Stimulated activated CD4-positive, alpha-beta T cell treated with anti-CD3 and anti-CD28 coated beads, Interleukin-1b, Interleukin-23, amount 100 ng/mL, for 4 hours (primary cell): ENCODE measurements at places on chromosomes 11 and 22.

DNA sequence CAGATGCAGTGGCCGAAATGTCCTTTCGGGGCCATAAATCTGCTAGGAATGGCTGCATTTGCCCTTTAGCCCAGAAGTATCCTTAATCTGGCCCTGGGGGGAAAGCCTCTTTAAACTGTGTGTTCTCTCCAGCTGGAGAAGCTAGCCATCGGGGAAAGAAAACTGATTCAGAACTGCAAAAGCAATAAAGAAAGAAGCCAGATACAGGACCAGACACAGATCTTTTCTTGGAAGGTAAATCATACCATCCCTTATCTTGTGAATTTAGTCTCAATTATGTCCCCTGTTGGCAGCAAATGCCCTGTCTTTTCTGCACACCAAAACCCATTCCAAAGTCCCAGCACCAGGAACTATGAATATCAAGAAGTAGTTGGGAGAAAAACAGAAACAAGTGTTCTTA is 25.6 kb downstream of the PC start:
- DNase-seq = no peak

GRCh38 chr11:15483205-15483604 is 368.5 kb downstream of the INSC start:
- no peak for DNase-seq

DNA sequence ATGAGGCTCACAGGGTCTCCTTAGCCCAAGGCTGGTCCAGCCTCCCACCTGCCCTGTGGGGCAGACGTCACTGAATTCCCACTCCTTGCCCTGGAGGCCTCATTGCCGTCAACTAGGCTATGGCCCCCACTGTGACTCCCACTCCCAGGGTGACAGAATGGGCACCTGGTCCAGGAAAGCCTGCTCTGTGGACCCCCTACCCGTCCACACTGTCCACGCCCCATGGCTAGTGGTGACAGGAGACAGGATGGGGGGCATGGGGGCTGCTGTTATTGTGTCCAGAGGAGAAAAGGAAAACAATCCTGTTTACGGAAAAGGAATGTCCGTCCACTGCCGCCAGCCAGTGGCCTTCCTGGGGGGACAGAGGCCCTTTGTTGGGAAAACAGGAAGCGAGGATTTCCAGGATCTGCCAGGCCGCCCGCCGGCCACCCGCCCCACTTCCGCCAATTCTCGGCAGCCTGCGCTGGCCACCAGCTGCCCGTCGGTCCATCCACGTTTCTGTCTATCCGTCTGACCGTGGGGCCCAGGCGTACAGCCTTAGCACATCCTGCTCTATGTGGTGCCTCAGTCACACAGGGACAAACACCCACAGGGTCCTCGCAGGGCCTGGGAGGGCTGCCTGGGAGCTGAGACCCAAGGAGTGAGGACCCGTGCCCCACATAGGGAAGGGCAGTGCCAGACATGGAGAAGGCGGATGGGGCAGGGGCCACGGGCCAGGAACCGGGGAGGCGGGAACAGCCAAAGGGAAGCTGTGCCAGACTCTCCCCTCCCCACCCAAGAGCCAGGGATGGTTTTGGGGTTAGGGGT is 19.5 kb downstream of the CRELD2 start:
- DNase-seq = no peak

- peak; percentile 35 for DNase-seq
These were observed 43.2 kb upstream of the VPREB1 start for GRCh38 chr22:22201185-22201929.

DNA sequence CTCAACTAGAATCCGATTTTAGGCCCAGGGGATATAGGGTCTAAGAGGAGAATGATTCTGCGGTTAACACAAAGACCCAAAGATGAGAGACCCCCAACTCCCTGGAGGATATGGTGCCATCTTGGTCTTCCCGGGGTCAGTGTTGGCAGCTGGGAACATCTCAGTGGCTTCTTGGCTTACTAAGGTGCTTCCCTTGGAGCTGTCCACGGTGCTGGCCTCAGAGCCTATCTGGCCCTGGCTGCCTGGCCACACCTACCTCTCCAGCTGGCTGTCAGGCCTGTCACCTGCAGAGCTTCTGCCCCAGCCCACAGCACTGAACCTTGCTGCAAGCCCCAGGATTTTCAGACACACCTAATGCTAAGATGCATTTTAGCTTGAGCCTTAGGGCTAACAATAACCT is 70.7 kb upstream of the THY1 start:
- DNase-seq = no peak

GRCh38 chr11:71055925-71056324 is 196.5 kb downstream of the SHANK2 start:
- no peak for DNase-seq

DNA sequence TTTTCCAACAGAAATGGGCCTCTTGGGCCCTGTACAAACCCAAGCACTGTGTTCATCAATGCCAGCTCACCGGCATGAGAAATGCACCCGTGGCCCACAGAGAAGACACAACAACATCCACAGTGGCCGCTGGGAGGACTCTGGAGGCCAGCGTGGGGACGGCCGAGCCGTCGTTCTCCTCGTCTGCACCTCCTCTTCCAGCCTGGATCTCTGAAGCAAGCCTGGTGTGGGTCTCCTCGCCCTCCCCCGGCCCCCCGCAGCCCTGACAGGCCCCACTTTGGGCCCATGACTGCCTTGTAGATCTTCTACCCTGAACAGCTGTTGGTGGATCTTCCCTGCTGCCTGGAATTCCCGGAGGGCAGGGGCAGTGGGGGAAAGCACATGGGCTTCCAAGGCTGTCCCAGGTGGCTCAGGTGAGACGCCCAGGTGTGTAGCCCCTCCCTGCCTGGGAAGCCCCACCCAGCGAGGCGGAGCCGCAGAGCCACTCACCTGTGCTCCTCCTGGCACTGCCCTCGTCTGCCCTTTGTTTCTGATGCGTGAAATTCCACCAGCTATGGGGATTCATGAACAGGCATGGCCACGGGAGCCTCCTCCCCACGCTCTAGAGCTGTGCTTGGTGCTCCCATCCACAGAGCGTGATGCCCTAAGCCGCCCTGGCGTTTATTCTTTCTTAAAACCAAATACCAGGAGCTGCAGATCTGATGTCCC is 225.9 kb downstream of the BRD1 start:
- no peak for DNase-seq

DNA sequence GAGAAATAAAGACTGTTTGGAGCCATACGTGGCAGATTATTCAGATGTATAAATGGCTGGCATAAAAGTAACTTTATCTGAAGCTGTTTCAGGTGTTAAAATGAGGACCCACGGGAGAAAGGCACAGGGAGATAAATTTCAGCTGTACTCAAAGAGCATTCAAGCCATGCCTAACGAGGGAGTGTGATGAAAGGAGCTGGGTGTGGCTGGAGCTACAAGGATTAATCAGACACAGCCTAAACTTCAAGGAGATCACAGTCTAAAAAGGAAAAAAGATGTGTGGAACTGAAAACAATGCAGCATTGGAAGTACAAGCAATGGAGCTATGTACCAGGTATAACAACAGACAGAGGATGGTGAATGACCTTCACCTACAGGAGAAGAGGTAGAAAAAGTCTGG is 120.8 kb upstream of the APOA1 start:
- no peak for DNase-seq

GRCh38 chr11:111836721-111837120 is 34.7 kb downstream of the ALG9 start:
- DNase-seq = no peak

DNA sequence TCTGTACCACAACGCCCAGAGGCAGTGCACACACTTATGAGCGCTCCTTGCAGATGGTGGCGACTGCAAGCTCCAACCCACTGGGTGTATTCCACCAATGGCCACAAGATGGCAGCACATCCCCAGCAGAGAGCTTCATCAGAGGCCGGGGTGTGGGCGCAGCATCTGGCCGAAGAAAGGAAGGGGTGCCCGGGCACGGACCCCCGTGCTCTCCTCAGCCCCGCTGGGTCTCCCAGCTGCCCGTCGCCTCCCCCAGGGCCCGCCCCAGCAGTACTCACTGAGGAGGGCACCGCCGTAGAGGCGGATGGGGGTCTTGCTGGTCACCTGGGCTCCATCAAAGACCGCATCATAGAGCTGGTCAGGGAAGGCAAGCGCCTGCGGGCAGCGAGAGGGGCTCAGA is 14.2 kb downstream of the TP53I11 start:
- peak; percentile 76 for DNase-seq

DNA sequence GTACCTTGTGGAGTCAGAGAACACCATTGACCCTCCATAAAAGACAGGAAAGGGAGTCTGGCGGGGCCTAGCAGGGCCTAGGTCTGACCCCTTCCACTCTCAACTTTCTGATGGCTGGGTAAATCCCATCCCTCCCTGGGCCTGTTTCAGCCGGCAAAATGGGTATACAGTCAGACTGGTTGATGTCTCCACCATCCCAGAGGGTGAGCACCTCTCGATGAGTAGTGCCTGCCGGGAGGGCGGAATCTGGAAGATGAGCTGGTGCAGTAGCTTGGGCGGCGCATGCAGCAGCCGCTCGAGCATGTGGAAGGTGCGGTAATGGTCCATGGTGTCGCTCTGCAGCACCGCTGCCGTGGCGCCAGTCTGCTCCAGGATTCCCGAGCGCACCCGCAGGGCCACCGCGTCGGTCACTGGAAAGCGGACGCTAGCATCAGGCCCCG is 528 bp downstream of the FIBP start:
- no peak for DNase-seq

GRCh38 chr11:32447252-32447651 is 11.9 kb upstream of the WT1 start:
- no peak for DNase-seq

DNA sequence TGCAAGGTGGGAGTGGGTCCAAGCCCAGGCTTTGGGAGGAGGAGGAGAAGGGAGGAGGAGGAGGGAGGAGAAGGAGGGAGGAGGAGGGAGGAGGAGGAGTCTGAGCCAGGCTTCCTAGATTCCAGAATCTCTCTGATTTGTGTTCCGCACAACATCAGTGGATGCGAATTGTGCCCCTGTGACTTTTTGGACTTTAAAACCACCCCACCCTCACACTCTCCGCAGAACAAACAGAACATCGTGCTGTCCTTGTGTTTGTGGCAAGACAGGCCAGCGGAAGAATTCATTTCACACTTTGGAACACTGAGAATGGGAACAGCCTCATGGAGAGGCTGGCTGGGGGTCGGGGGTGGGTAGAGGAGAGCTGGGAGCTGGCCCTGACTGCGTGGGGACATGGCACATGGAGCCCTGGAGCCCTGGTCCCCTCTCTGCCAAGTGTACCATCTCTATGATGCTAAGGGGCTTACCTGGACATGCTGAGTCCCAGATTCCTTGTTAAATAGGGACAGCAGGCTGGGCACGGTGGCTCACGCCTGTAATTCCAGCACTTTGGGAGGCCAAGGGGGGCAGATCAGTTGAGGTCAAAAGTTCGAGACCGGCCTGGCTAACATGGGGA is 16.4 kb upstream of the SHANK2 start:
- no peak for DNase-seq

DNA sequence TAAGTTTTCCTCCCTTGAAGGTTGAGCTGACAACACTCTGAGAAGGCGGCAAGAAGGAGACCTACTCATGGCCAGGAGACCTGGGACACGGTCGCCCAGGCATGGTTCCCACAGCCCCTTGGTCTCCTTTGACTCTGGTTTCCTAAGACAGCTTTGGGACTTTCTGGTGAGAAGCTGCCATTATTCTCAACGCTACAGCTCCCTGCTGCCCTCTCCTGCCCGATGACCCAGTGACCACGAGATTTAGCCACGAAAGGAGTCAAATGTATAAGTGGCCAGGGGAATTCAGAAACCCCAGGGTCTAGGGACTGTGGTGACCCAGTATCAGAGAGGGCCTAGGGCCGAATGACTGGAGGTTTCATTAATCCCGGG is 699 bp upstream of the SDF2L1 start:
- no peak for DNase-seq

- DNase-seq = no peak
These were observed 30.9 kb downstream of the ZFTA start for GRCh38 chr11:63737718-63738117.

DNA sequence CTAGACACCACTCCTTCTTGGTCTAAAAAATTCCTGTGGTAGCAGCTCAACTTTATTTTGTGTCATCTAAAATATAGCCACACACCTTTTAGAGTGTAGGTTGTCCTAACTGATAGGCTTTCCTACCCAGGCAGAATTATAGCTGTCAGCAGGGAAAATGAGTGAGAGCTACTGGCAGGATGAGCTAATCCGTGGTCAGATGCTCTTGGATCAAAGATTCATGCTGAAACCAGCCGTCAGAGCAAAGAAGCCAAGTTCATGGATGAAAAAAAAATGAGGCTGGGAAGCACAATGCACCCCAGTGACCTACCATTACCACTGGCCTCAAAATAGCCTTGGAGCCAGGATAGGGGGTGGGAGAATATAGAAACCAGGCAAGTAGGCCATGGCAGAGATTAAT is 113.1 kb upstream of the BLID start:
- DNase-seq = no peak

- DNase-seq = no peak
These were observed 107.6 kb downstream of the SHANK2 start for GRCh38 chr11:71144736-71145135.

DNA sequence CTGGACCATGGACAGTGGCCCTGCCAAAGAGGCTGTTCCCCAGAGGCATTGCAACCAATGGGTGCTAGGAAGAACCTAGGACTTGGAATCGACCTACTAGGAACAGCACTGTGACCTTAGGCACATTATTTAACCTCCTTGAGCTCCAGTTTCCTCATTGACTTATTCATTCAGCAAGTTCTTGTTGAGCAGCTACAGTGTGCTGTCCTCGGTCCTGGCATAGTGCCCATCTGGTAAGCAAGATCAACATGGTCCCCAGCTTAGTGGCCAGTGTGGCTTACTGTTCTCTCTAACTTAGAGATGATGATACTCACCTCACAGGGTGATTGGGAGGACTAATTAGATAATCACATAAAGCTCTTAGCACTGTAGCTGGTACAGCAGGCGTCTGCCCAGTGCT is 8.2 kb downstream of the ABCG4 start:
- DNase-seq = no peak

DNA sequence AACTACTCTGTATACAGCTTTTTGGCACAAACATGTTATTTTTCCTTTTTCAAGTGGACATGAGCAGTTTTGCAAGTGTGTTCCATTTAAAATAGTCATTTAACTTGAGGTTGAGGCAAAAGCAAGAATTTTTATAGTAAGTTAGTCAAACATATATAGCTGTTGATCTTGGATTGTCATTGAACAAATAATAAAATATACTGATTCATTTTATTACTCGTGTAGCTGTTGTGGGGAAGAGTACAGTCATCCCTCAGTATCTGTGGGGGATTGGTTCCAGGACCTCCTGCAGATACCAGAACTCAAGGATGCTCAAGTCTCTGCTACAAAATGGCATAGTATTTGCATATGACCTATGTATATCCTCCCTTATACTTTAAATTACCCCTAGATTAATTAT is 45.3 kb downstream of the EXT2 start:
- no peak for DNase-seq

DNA sequence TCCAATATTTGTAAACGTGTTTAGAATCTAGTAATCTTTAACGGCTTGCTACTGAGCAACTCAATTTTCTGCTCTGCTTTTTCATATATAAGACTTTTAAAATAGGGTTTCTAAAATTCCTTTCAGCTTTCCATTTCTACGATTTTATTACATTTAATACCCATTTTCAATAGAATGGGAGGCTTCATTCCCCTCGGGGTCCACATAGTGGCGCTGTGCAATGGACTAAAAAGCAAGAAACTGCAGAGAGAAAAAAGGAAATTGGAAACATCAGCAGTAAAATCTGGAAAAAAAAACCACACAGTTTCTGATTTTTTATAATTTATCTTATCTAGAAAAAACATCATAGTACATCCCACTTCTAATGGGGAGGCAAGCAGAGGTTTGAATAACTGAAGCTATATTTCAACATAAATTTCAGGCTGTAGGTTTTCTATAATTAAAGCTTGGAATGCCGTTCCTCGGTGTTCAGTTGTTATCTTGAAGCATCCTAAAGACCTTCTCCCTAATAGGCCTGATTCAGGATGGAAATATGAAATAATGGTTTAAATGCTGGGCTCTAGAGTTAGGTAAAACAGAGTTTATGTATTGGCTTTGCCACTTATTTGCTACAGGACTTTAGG is 18.7 kb upstream of the JHY start:
- DNase-seq = peak; percentile 35
